ENCODE measurements at places on chromosomes 7 and 10. TPM values are rescaled to one million over a fixed set of nuclear protein-coding genes. Genes with fewer than 3 reads are reported as not detected.

GRCh38 chr7:98434087-98434486 is 33.2 kb upstream of the BAIAP2L1 start:
- DNase-seq = no peak

DNA sequence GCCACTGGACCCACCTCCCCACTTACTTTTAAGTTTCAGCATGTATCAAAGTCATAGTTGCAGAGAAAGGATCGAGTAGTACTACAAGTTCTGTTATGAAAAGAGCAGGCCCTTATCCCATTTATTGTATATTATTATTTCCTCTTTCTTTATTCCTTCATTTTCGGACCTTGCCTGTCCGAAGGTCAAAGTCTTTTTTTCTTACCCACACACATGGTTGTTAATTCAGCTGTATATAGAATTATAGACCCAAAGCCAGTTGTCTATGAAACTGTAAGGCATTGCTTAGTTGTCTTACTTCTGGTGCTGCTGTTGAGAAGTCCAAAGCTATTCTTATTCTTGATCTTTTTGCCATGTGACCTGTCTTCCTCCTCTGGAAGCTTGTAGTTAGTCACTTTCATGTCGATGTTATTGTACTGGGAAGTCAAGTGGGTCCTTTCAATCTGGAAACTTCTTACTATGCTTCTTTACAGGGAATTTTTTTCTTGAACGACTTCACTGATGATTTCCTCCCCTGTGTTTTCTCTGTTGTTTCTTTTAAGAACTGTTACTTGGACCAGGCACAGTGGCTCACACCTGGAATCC is 8.3 kb downstream of the NUDT5 start:
- no peak for DNase-seq

DNA sequence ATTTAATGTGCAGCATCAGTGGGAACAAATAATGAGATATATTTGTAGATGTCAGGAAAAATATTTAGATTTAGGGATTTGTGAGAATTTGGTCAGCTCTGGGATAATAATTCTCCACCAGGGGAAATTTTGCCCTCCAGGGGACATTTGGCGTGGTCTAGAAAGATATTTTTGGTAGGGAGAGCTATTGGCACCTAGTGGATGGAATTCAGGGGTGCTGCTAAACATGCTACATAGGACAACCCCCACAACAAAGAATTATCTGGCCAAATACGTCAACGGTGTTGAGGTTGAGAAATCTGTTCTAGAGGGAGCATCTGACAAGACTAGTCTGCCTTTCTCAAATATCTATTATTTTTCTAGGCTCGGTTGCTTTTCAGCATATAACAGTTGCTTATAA is 2.1 kb downstream of the ADK start:
- no peak for DNase-seq

The SRRM3 gene
- total RNA-seq = not detected

The OR13A1 gene
- total RNA-seq = not detected

GRCh38 chr10:32961895-32962369 is 3.9 kb upstream of the ITGB1 start:
- no peak for DNase-seq

DNA sequence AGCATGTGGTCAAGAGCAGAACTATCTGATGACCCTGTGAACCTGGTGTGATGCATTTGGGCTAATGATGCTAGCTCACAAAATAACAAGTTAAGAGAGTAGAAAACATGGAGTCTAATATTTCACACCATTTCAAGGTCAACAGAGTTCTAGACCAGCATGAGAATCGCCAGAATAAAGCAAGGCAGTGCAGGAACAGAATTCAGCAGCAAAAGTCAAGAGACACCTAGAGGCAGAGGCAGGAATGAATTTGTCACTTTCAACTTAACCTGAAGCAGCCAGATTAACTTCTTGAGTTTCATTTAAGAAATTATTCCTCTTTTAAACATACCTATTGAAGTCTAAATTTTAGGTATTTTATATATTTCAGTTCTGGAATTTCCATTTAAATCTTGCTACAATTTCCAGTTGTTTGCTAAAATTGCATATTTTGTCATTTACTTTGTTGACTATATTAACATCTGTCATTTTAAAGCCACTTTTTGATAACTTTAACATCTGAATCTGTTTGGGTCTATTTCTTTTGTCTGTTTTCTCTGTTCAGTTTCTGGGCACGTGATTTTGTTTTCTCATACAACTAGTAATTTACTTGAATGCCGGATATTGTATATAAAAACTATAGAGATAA is 44.2 kb upstream of the PRSS58 start:
- DNase-seq = no peak

DNA sequence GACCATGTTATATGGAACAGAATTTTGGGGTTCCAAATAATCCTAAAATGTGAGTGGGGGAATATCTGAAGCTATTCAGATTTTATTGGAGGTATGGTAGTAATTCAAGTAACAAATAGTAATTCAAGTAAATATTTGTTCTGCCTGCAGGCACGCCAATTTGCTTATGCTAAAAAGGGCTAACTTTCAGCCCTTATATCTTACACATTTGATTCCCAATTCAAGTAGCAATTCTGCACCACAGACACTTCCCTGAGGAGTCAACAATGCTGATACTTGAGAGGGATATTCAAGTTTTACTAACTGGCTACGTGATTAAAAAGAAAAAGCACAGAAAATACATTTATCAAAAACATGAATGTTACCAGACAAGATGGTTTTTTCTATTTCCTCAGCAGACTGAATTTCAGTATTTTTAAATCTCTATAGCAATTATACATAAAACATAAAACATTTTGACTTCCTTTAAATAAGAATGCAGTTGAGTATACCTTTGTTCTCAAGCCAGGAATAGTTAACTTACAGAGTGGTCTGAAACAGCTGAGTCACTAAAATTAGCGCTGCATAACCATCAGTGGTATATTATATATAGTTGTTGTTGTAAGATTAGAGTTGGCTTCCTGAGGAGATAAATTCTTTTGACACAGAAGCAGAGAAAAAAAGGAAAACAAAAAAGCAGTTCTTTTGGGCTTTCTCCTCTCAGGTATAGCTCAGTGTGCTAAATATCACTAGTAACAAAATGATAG is 33.9 kb downstream of the MTPN start:
- no peak for DNase-seq
